IMR-90 (cell line): ENCODE measurements at places on chromosomes 7 and 10.
A peak's percentile ranks its signal among the peaks of the same experiment; 100 is the strongest.

DNA sequence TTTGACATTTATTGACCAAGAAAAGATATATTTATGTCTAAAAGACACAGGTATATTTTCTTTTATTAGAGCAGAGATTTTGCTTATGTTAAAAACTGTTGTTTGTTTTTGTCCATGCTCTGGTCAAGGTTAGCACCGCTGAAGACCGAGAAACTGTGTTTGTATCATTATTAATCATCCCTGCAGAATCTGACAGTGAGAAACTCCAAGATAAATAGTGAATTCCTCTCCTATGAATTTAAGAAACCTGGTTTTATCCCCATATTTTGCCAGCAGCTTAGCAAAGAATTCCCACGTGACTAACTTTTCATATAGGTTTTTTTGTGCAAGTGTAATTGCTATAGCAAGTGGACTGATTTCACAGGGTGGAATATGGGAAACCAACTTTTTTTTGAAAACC is 77.6 kb downstream of the FRMD4A start:
- H3K27me3 ChIP-seq = peaks cover 38% of the 10 kb centered on the region
- H3K27ac ChIP-seq = no peak overlapping the region
- no peaks in the 10 kb centered on the region for H3K36me3 ChIP-seq
- no peaks in the 10 kb centered on the region for H3K4me1 ChIP-seq
- no peak overlapping the region for H3K4me3 ChIP-seq
- DNase-seq = no peak

GRCh38 chr10:124566981-124567835 is 105.6 kb downstream of the LHPP start:
- H3K4me1 ChIP-seq = no peaks in the 10 kb centered on the region
- H3K36me3 ChIP-seq = no peaks in the 10 kb centered on the region
- H3K27me3 ChIP-seq = peaks cover 22% of the 10 kb centered on the region
- H3K27ac ChIP-seq = no peak overlapping the region

GRCh38 chr7:40470091-40470592 is 335.3 kb downstream of the SUGCT start:
- peaks cover 12% of the 10 kb centered on the region for H3K4me1 ChIP-seq
- H3K36me3 ChIP-seq = no peaks in the 10 kb centered on the region
- H3K27ac ChIP-seq = peak overlapping the region; percentile 69
- no peaks in the 10 kb centered on the region for H3K27me3 ChIP-seq
- H3K4me3 ChIP-seq = peak overlapping the region; percentile 1; the same call in 1 of the 2 replicates

DNA sequence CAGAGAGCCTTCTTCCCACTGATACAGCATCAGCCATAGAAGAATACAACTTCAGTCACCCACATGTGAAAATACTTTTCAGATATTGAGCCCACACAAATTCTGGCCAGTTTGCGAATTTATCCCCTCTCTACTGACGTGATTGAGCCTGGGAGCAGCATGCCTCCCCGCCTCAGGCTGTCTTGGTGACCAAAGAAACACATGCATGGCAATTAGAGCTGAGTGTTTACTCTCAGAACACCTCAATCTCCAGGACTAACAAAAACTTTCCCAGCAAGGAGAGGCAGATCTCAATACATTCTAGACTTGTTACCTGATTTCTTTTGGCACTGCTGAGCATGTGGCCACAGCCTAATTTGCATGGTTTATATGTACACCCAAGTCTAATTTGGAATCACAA is 122.5 kb downstream of the TMEM26 start:
- DNase-seq = no peak
- no peak overlapping the region for H3K27ac ChIP-seq
- no peak overlapping the region for H3K4me3 ChIP-seq
- no peaks in the 10 kb centered on the region for H3K27me3 ChIP-seq

DNA sequence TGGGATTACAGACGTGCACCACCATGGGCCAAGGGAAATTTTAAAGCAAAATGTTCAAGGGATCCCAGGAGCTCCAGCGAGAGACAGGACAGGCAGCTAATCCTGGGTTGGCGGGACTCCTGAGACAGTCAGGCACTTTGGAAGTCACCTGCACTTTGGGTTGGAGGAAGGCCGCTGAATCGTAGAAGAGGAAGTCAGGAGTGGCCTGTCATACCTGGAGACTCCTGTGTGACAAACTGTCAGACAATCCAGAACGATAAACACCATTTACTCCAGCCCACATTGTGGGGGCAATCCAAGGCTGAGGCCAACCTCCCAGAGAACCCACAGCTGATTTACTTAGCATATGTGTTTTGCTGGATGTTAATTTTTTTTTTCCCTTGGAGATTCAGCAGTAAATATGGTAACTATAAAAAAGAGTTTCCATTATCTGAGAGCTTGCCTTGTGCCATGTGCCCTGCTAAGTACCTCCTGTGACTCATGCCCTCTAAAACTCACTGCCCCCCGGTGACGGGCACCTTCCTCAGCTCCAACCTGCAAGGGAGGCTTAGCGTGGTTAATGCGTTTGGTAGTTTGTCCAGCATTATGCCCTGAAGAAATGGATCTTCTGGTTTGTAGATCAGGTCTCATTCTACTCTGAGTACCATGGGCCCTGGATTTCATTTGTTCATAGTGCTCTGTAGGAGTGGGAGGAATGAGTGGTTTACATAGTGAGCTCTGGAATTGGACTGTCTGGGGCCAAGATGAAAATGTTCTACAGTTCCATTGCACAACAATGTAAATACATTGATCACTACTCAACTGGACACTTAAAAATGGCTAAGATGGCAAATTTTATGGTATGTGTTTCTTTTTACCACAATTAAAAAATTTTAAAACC is 50.9 kb downstream of the ICA1 start:
- no peak overlapping the region for H3K4me3 ChIP-seq
- H3K36me3 ChIP-seq = no peaks in the 10 kb centered on the region
- H3K27ac ChIP-seq = no peak overlapping the region
- peaks cover 3% of the 10 kb centered on the region; the same call in 1 of the 2 replicates for H3K27me3 ChIP-seq
- DNase-seq = no peak

GRCh38 chr10:24162206-24162985 is 46.5 kb upstream of the KIAA1217 start:
- H3K4me3 ChIP-seq = no peak overlapping the region
- DNase-seq = no peak
- H3K4me1 ChIP-seq = no peaks in the 10 kb centered on the region
- no peaks in the 10 kb centered on the region for H3K36me3 ChIP-seq
- no peaks in the 10 kb centered on the region for H3K27me3 ChIP-seq

DNA sequence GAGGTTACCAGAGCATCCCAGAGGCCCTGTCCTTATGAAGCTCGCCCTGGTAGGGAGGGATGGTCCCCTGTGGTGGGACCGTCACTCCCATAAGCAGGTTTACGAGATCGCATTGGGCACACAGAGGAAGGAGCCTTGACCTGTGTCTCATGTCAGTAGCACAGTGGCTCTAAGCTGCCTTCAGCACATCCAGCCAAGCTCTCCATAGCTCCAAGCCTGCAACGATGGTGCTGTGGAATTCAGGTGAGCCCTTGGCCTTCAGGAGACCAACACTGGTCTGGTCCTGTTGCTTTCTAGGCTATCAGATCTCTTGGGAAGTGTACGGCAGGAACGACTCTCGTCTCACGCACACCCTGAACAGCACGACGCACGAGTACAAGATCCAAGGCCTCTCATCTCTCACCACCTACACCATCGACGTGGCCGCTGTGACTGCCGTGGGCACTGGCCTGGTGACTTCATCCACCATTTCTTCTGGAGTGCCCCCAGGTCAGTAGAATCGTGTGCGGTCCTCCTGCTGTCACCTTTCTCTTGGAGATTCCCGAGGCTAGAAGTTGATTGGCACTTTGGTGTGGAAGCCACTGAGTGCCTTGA is 605.3 kb upstream of the FOXK1 start:
- no peaks in the 10 kb centered on the region for H3K4me1 ChIP-seq
- H3K36me3 ChIP-seq = no peaks in the 10 kb centered on the region
- no peak overlapping the region for H3K4me3 ChIP-seq
- H3K27ac ChIP-seq = no peak overlapping the region
- no peak for DNase-seq
- no peaks in the 10 kb centered on the region for H3K27me3 ChIP-seq

DNA sequence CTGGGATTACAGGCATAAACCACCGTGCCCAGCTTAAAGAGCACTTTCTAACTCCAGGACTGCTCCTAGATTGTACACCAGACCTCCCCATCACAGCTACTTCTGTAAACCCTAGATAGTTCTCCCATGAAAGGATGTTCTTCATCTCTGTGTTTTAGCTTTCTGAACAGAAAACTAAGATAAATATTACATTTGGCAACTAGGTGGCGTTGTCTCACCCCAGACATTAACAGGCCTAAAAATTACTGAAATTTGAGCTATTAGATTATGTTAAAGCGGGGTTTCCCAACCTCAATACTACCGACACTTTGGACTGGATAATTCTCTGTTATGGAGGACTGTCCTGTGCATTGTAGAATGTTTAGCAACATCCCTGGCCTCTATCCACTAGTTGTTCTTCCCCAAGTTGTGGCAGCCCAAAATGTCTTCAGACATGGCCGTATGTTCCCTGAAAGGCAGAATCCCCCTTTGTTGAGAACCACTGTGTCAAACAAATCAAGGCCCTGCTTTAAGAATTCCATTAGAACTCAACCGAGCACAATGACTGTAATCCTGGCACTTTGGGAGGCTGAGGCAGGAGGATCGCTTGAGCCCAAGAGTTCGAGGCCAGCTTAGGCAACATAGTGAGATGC is 19.1 kb downstream of the ATOH7 start:
- H3K4me3 ChIP-seq = no peak overlapping the region
- H3K27me3 ChIP-seq = no peaks in the 10 kb centered on the region
- DNase-seq = peak; percentile 67

DNA sequence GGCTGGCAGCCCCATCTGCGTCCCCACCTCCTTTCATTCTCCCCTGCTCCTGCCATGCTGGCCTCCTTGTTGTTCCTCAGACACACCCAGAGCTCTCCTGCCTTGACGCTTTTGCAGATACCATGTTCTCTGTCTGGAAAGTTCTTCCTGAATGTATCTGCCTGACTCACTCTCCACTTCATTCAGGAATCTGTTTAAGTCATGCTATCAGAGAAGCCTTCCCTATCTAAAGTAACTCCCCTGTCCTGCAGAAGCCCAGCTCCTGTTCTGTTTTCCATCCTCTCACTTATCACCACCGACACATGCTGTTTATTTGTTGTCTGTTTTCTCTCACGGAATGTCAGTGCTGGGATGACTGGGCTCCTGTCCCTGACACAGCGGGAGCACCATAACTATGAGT is 82.0 kb downstream of the AFAP1L2 start:
- no peak overlapping the region for H3K27ac ChIP-seq
- peak; percentile 10 for DNase-seq
- no peak overlapping the region for H3K4me3 ChIP-seq
- H3K27me3 ChIP-seq = peaks cover 14% of the 10 kb centered on the region
- no peaks in the 10 kb centered on the region for H3K36me3 ChIP-seq

- H3K27ac ChIP-seq = no peak overlapping the region
- H3K27me3 ChIP-seq = no peaks in the 10 kb centered on the region
- H3K4me3 ChIP-seq = no peak overlapping the region
- no peaks in the 10 kb centered on the region for H3K36me3 ChIP-seq
These were observed 96.3 kb downstream of the ALOX5 start for GRCh38 chr10:45470098-45471012.

DNA sequence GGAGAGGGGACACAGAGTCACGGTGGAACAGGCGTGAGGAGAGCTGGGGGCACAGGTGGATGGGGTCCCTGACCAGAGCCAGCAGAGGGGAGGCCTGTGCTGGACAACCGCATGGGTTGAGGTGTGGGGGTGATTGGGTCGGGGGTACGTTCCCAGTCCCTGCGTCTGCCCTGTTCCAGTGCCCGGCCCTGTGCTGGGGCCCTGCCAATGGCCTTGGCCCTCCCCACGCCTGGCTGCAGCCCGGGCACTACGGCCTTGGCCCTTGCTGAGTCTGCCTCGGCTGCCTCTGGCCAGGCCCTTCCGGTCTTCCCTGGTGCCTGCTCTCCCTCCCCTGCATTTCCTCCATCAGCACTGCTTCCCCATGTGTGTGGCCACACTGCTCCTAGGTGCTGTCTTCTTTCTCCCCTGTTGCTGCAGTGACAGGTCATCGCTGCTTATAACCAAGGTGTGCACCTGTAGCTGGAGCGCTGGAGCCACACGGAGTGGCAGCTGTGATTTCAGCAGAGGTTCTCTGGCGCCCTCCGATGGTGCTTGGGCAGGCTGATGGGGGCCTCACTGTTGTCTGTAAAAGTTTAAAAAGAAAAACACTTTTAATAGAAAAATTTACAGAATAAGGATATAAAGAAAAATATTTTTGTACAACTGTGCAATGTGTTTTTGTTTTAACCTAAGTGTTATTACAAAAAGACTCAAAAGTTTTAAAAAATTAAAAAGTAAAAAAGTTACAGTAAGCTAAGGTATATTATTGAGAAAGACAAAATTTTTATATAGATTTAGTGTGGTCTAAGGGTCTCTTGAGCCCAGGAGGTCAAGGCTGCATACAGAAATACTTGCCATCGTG is 45.2 kb upstream of the BHLHA15 start:
- no peak overlapping the region for H3K27ac ChIP-seq
- no peaks in the 10 kb centered on the region for H3K36me3 ChIP-seq
- H3K27me3 ChIP-seq = no peaks in the 10 kb centered on the region
- peak; percentile 14 for DNase-seq
- H3K4me3 ChIP-seq = no peak overlapping the region

DNA sequence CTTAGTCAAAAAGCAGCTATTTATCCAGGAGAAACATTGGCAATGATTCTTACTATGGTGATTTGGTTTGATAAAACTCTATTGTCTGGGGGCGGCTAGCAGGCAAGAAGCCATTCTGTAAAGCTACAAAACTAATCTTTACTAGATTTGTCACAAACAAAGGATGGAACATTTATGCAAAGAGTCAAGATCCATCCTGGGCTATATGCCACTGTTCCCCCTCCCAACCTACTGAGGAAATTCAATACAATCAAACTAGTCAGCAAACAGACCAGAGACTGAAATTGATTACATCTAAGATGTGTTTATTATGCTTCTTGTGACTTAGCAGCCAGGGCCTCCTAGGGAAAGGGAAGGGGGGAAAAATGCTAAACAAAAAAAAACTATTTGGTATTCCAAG is 397.6 kb downstream of the GPAM start:
- no peaks in the 10 kb centered on the region for H3K36me3 ChIP-seq
- no peaks in the 10 kb centered on the region for H3K27me3 ChIP-seq
- H3K27ac ChIP-seq = no peak overlapping the region
- DNase-seq = no peak

DNA sequence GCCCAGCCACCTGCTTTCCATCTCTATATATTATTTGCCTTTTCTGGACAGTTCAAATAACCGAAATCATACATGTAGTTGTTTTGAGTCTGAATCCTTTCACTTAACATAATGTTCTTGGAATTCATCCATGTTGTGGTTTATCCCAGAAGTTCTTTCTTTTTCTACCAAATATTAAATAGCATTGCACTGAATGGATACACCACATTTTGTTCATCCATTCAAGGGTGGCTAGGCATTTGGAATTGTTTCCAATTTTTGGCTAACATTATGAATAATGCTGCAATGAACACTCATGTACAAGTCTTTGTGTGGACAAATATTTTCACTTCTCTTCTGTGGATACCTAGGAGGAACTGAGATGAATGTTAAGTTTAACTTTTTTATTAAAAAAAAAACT is 18.0 kb downstream of the DNAJC1 start:
- no peaks in the 10 kb centered on the region for H3K27me3 ChIP-seq
- 0 out of 2 replicates have a peak, but pooled peaks cover 2% of the 10 kb centered on the region for H3K4me1 ChIP-seq
- no peak overlapping the region for H3K4me3 ChIP-seq
- no peak overlapping the region for H3K27ac ChIP-seq
- no peaks in the 10 kb centered on the region for H3K36me3 ChIP-seq

- no peaks in the 10 kb centered on the region for H3K27me3 ChIP-seq
- H3K4me3 ChIP-seq = no peak overlapping the region
- DNase-seq = no peak
These were observed 25.2 kb downstream of the CDK1 start for GRCh38 chr10:60803433-60803832.

GRCh38 chr10:90326498-90327267 is 531.2 kb downstream of the HTR7 start:
- H3K27me3 ChIP-seq = no peaks in the 10 kb centered on the region
- DNase-seq = peak; percentile 50
- no peaks in the 10 kb centered on the region for H3K36me3 ChIP-seq
- no peak overlapping the region for H3K27ac ChIP-seq
